ENCODE measurements at places on chromosomes 4 and X.

- DNase-seq, result no peak
Observed at GRCh38 chrX:123193101-123193500, 9.0 kb downstream of the GRIA3 start.

DNA sequence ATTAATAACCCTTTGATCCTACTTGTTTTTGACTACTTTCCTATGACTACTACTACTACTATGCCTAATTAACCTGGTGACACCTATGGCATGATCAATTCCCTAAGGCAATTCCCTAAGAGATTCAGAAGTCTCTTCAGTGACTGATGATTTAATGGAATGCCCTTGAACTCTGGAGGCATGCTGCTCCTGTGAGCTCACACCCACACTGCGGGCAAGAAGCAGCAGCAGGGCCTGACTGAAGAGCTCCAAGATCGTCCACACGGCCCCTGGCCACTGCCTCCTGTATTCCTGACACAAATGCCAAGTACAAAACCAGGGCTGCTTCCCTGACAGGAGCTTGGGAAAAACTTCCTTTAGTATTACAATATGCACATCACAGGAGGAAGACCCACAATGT is 74.2 kb upstream of the STS start:
- DNase-seq, result no peak

- DNase-seq, result no peak
Observed at GRCh38 chr4:144681806-144682205, 35.9 kb downstream of the HHIP start.

GRCh38 chr4:148376151-148376550 is 66.1 kb downstream of the NR3C2 start:
- DNase-seq, result no peak

- DNase-seq, result no peak
Observed at GRCh38 chrX:136572030-136572429, 40.0 kb downstream of the VGLL1 start.

GRCh38 chr4:174152717-174153466 is 130.6 kb downstream of the FBXO8 start:
- DNase-seq, result no peak

GRCh38 chr4:22741744-22742143 is 49.0 kb downstream of the GBA3 start:
- no peak for DNase-seq

DNA sequence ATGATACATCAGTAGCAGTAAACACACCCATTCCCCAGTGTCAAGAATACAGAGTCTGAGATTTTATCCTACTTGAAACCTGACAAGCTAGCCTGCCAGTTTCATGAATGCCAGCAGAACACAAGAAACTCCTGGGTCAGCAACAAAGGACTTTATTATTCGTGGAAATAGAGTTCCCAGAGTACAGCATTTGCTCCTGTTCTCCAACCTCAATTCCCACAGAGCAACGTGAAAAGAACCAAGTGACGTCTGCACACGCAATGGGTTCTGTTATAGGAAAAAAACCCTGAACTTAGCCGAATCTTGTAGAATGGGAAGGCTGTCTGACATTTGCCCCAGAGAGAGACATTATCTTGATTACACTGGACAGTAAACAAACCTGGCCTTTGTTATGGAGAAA is 23.3 kb upstream of the INTU start:
- no peak for DNase-seq

DNA sequence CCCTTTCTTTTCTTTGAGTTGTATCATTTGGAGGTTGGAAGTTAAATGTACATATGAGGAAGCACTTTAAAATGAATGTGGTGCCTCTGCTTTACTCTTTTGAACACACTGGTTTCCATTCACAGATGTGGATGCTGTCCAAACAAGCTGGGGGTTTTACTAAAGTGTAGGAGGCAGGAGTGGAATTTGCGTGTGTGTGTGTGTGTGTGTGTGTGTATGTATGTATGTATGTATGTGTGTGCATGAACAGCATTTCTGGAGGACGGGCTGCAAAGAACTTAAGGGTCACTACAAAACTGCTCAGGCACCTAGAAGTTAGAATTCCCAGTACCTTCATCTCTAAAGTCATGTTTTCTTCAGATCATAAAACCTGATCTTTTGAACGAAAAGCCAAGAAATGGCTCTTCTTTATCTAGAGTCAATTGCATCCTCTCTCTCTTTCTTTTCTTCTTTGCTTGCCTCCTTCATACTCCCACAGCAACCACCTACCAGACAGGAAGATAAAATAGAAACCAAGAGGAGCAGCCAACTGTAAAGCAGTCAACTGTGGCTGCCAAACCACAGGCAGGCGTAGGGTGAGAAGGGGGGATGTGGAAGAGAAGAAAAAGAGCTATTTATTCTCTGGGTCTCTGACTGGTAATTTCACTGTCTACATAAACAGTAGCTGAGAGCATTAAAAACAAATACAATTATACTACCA is 177.0 kb upstream of the RASGEF1B start:
- no peak for DNase-seq

DNA sequence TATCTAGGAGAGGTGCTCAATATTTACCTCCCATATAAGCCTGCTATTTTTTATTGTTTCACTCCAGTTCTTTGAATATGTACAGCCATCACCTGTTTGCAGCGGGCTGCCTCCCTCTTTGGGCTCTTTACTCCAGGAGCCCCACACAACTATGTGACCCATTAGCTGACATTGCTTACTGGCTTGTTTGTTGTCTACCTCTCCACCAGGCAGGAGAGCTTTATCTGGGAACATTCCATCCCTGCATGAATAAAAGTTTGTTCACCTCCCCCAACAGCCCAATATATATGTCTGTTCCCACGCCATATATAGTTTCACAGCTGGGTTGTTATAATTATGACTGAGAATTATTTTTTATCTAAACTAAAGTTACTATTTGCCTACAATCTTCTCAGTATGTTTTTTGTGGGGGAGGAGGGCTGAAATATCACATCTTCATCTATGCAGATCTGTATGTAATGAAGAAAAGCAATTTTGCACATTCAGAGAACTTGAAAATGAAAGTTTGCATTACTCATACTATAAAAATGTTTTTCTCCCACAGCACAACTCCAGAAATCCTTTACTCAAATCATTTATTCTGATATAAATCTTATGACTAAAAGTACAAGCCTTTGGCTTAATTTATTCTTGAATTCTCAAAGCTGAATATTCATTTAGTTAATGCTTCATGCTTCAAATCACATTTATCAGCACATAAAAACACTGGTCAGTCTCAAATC is 61.2 kb upstream of the DAPP1 start:
- DNase-seq, result no peak

GRCh38 chr4:3527101-3527913 is 4.9 kb downstream of the LRPAP1 start:
- no peak for DNase-seq

DNA sequence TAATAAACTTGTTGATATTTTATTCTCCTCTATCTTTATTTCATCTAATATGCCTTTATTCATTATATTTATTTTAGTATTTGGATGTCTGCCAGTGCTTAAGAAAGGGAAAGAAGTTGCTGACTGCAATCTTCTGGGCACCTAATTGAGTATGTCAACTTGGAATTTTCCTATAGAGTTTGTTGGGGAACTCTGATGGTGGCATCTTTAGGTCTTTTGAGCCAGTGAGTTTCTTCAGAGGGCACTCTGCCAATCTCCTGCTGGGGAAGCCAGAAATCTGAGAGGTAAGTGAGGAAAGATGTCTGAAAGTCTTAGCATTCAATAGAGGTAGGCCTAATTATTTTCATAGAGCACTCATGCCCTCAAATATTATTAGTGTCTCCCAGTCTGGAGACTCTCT is 475.0 kb downstream of the GABRG1 start:
- no peak for DNase-seq

DNA sequence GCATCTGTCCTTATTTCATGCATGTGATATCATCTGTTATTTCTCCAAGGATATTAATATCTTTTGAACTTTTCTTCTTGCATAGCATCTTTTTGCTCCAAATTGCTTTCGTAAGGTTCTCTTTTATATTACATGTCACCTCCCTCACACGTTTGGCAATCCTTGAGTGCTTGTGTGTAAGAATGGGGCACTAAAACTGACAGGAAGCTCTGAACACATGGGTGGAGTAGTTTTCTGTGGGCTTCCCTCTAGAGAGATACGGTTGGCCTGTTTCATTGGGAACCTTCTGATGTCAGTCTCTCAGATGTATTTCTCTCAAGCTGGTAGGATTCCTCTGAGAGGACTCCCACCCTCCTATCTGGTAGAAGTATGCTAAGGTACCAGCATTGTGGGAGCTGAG is 223.0 kb downstream of the MID1 start:
- no peak for DNase-seq

DNA sequence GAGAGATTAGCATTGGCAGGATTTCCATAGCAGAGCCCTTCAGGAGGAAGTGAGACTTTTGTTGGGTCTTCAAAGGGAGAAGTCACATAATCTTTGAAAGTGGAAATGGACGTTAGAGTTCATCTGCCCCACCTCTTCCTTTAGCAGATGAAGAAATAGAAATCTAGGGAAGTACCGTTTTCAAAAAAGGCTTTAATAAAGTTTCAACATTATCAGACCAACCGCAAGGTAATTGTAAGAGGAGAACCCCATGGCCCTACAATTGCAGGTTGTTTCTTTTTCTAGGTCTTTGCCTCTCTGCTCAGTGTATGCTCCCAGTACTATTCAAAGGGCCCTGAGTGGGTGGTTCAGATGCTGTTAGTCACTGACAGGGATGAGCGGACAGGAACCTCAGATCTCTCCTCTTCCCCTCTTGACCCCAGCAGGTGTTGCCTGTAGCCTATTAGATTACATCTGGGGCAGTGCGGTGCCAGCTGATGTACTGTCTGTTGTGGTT is 48.6 kb upstream of the AP1S2 start:
- no peak for DNase-seq

- no peak for DNase-seq
Observed at GRCh38 chr4:189265515-189265914, 675.2 kb upstream of the FRG1 start.

GRCh38 chr4:145435646-145436045 is 46.0 kb upstream of the SMAD1 start:
- DNase-seq, result no peak

DNA sequence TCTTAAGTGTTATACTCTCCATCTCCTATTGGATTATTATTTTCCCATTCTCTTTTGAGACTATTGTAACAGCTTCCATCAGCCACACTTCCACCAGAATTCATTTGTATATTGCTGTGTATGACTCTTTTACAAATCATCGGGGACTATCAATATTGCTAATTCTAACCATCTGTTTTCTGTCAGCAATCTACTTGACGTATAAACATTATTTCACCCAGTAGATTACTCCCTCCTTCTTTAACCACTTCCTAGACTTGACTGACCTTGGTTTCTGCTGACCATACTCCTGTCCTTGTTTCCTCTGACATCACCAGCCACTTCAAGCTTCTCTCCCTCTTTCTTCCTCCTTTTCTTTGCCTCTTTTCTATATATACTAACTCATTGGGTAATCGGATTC is 402.9 kb downstream of the PCDH18 start:
- no peak for DNase-seq

DNA sequence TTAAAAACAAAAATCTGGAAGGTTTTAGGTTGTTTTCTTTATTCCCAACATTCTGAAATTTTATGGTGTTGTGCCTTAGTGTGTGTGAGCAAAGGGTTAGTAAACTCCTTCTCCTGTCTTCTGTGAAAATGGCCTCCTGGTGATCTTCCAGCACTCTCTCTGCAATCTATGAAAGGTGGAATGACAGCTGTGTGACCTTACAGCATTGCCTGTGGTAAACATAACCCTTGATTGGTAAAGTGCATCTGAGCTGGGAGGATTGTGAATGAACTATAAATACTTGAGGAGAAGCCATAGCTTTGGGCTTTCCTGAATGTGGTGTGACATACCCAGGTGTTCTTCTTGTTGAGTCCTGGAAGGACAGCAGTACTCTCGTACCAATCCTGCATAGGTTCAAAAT is 10.0 kb downstream of the ART3 start:
- DNase-seq, result no peak

DNA sequence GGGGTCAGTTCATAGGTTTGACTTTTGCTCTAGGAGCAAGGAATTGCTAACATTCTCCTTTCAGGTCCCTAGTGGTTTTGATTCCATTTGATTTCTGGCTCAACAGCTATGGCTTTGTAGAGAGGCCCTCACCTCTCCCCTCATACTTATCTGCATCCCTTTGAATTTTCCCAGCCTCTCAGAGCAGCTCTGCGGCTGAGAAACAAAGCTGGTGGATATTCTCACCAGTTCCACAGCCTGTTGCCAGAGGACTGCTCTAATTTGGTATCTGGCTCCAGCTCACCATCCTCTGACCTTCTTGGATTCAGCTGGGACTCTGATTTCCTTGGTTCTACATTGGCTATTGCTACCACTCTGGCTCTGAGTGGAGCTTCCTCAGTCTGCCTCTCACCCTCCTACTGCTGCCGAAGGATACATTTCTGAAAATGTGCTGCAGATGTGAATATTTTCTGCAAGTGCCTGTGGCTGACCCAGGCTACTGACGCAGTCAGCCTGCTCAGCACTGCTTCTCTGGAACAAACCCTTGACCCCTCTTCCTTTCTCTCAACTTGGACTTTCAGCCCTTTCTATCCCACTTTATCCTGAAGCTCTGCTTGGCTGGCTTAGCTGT is 110.9 kb upstream of the ENPEP start:
- no peak for DNase-seq

DNA sequence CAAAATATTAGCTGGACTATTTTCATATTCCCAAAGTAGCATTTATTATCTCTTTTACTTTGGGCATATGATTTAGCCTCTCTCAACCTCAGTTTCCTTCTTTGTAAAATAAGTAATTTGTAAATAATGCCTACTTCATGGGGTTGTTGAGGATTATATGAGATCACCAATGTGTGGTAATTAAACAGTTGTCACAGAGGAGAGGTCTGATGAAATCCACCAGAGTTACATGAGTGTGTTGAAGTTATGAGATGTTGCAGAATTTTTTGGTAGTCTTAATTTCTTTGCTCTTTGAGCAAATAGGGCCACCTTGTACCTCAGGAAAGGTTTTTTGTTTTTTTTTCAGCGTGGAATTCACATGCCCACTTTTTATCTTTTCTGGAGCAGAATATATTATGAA is 1.4 kb downstream of the COX7B start:
- no peak for DNase-seq

DNA sequence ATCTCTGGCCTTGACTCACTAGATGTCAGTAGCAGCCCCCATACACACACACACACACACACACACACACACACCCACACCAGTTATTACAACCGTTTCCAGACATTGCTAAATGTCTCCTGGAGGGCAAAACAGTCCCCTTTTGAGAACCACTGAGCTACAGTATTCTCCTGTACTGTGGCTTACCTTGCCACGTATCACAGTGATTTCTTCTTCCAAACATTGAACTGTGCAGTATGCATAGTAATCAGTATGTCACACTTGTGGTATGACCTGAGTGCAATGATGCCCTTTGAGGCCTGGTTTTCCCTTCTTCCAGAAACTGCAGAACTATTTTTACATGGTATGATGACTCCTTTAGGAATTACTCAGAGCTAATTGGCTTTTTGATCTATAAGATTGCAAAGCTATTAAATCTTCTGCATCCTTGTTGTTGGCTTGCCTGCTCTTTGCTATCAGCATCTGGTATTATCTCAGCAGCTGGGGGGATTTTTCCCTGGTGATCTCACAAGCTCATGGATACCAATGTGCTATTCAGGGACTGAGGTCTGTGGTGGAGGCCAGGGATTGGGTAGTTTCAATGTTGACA is 3.6 kb upstream of the THOC2 start:
- DNase-seq, result no peak

GRCh38 chr4:1945124-1945895 is 63.5 kb downstream of the NELFA start:
- no peak for DNase-seq

Measured in stimulated activated CD8-positive, alpha-beta memory T cell treated with anti-CD3 and anti-CD28 coated beads, Interleukin-15, amount 100 ng/mL, for 1 hour (primary cell).